GM03348 (cell line): ENCODE measurements at places on chromosomes 2 and 18.

DNA sequence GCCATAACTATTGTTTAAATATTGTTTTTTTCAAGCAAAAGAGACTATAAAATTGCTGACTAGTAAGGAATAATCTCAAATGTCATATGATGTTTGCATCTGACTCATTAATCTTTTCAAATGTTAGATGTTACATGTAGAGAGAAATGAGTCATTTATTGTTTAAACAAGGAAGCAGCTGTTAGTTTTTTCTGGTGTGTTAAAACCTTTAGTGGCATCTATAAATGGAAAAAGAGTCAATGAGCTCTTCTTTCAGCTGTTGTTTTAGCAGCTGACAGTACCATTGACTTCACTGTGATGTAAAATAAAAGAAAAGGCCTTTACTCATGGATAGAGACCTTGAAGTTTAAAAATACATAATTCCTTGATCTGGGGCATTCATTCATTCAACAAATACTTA is 1.8 kb upstream of the KLHL41 start:
- peak; percentile 23 for DNase-seq

DNA sequence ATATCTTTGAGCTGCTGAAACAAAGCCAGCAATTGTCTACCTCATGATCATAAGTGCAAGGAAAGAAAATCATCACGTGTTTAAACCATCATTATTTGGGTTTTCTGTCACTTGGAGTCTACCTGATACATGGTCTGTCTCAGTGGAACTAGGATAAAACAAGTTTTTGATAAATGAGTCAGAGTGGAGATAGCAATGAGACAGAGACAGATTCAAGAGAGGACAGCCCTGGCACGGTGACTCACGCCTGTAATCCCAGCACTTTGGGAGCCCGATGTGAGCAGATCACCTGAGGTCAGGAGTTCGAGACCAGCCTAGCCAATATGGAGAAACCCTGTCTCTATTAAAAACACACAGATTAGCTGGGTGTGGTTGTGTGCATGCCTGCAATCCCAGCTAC is 93.8 kb downstream of the PMAIP1 start:
- no peak for DNase-seq

GRCh38 chr2:133365117-133365516 is 203.1 kb downstream of the NCKAP5 start:
- no peak for DNase-seq

- no peak for DNase-seq
Measured at GRCh38 chr18:74420481-74420880, 36.6 kb downstream of the DIPK1C start.

- DNase-seq: no peak
Measured at GRCh38 chr2:60478660-60479059, 74.8 kb downstream of the BCL11A start.

- DNase-seq: peak; percentile 25
Measured at GRCh38 chr2:197828464-197829135, 24.2 kb downstream of the PLCL1 start.

DNA sequence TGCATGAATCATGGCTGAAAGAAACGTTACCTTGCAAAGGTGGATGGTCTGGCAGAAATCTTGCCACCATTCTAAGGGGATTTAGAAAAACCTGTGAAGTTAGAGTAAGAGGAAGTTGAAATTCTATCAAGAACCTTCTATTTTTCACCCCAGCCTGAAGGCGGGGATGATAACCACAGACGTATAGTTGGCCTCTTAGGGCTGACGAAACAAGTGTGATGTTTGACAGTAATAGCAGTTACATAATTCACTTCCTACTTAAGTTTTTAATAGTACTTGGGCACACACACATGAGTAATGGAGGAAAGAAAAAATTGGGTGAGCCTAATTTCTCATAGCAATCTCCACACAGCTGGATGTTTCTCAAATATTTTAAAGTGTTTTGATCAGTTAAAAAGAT is 336.6 kb upstream of the SALL3 start:
- DNase-seq: no peak

GRCh38 chr2:29155578-29155977 is 40.4 kb downstream of the CLIP4 start:
- no peak for DNase-seq

DNA sequence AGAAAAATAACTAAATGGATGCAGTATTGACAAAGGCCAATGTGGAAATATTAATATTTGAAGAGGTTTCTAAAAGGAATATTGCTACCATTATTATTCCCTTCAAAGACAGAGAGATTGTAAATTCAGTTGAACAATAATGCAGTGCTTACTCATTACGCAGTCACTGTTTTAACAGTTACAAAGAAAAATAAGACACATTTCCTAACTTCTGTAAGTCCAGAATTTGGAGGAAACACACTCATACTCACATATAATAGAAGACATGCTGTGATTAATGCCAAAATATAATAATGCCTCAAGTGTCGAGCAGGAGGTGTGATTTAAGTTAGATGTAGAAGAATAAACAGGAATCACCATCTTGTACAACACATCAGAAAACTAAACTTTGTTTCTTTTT is 389.2 kb downstream of the FBXO15 start:
- DNase-seq: no peak

DNA sequence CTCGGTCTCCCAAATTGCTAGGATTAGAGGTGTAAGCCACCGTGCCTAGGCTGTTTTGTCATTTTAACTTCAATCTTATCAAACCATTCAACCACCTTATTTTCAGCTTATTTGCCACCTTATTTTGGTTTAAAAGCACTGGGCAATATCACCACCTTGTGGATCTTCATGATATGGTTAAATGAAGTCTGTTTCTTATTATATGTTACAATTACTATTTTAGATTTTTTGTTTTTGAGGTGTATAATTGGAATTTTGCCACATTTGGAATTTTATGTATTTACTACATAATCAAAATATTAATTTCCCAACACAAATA is 43.8 kb upstream of the SCN9A start:
- DNase-seq: peak; percentile 7

- DNase-seq: no peak
Measured at GRCh38 chr2:33384599-33384961, 91.9 kb upstream of the RASGRP3 start.

DNA sequence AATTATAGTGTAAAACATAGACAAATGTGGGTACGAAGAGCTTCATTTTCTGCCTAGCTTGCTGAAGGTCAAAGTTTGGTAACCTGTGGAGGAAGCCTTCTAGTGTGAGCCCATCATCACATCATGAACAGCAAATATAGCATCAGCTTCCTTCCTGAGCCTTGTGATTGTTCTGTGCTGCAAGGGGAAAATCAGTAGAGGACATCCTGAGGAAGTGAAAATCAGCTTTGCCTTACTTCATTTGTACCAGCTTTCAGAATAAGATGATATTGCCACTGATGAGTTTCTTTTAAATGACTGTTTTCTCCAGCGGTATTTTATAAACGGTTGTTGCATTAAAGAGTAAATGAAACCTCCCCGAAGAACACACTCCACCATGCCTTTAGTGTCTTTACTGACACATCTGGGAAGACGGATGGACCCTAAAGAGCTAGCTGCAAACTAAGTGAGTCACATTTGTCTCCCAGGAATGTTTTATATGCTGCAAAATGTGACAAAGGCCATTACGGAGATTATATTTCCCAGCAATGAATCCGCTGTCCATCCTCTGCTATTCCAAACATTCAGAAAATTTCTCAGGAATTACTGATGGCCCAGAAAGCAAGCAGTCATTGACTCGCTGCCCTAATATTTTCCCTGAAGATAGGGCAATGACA is 1272.8 kb downstream of the SUCLG1 start:
- DNase-seq: no peak

- no peak for DNase-seq
Measured at GRCh38 chr2:233373316-233373715, 19.0 kb downstream of the DGKD start.

DNA sequence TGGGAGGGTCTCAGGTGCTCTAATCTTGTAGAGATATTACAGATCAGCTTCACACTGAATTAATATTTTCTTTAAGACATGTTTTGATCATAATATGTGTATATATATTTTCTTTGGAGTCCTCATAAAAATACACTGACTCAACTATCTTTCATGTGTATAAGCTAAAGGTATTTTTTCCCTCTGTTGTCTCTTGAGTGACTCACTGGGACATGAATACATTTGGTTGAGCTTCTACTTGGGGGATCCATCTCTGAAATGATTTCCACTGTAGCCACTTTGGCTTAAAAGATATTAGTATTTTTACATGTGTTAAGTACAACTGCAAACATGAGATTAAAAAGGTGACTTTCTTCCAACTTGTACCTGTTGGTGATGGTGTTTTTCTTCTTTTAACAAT is 140.8 kb downstream of the TTN start:
- no peak for DNase-seq

DNA sequence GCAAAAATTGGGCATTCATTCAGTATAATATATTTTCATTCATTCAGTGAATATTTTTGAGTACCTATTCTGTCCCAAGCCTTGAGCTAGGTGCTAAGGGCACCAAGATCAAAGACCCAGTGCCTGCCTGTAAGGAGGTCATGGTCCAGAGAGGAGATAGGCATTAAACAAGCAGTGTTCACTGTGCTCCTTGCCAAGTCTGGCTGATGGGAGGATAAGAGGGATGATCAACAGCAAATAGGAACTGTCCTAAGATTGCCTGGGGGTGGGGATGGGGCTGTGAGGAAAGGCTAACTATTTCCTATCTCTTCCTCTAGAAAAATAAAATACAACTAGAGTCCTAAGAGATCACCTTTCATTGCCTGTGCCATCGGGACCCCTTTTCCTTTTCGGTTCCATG is 60.4 kb downstream of the SETBP1 start:
- DNase-seq: no peak

- no peak for DNase-seq
Measured at GRCh38 chr18:59839246-59839645, 60.5 kb upstream of the PMAIP1 start.

GRCh38 chr18:77092104-77093066 is 40.2 kb downstream of the MBP start:
- DNase-seq: no peak

- no peak for DNase-seq
Measured at GRCh38 chr2:18645315-18645714, 55.9 kb upstream of the NT5C1B start.

- no peak for DNase-seq
Measured at GRCh38 chr2:9388199-9388681, 35.1 kb downstream of the ITGB1BP1 start.

- no peak for DNase-seq
Measured at GRCh38 chr18:27771571-27771970, 405.4 kb downstream of the CDH2 start.

GRCh38 chr2:61426267-61426897 is 44.5 kb downstream of the USP34 start:
- DNase-seq: peak; percentile 20

DNA sequence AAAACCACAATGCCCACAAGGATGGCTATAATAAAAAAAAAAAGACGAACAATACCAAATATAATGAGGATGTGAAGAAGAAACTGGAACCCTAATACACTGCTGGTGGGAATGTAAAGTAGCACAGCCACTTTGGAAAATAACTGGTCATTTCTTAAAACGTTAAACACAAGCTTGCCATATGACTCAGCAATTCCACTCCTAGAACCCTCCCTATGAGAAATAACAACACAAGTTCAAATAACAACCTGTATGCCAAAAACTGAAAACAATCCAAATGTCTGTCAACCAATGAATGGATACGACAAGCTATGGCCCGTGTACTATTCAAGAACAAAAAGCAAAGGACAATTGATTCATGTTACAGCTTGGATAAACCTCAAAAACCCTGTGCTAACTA is 7.0 kb upstream of the ALPK2 start:
- DNase-seq: peak; percentile 35

DNA sequence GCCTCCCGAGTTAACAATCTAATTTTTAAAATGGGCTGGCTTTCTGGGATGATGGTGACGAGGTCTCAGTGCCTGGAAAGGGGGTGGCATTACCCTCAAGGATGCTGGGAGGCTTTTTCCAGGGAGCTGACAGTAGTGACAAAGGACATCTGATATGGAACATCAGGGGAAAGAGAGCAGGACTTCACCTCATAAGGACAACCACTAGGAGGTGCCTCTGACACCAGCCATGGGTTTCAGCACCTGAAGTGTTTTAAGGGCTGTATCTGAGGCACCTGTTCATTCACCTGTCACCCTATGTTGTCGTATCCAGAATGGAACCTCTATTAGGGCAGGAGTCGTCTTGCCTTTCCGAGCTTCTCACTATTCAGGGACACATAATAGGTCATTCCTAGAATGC is 10.8 kb downstream of the IL36B start:
- no peak for DNase-seq

GRCh38 chr18:76450452-76451395 is 44.3 kb downstream of the ZNF516 start:
- DNase-seq: peak; percentile 79

- no peak for DNase-seq
Measured at GRCh38 chr2:189437926-189438325, 3.3 kb upstream of the WDR75 start.

GRCh38 chr18:9003406-9004100 is 98.9 kb upstream of the NDUFV2 start:
- DNase-seq: no peak

GRCh38 chr2:169734169-169734847 is 676 bp downstream of the KLHL23 start:
- DNase-seq: peak; percentile 44

- DNase-seq: no peak
Measured at GRCh38 chr2:86646329-86646728, 22.7 kb upstream of the RNF103 start.

DNA sequence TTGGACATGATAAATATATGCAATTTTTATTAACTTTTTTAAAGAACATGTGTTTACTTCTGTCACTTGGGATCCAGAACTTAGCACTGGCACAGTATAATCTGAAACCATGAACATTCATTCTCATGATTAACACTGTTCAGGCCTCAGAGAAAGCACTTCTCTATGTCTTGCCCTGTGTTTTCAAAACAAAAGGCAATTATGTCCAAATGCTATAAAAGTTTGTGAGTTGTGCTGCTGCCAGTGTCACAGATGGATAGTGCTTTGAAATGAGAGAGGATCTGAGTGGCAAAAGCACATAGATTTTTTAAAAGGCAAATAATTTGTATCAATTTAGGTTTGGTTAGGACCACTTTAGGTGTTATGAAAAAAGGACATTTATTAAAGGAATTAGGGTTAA is 470.5 kb upstream of the FAM98A start:
- DNase-seq: no peak
